ENCODE measurements at places on chromosomes 2 and 18.
A peak's percentile ranks its signal among the peaks of the same experiment; 100 is the strongest.

GRCh38 chr2:59866436-59866835 is 687.0 kb downstream of the BCL11A start:
- DNase-seq: no peak

GRCh38 chr2:55025082-55025481 is 25.2 kb downstream of the RTN4 start:
- no peak for DNase-seq

DNA sequence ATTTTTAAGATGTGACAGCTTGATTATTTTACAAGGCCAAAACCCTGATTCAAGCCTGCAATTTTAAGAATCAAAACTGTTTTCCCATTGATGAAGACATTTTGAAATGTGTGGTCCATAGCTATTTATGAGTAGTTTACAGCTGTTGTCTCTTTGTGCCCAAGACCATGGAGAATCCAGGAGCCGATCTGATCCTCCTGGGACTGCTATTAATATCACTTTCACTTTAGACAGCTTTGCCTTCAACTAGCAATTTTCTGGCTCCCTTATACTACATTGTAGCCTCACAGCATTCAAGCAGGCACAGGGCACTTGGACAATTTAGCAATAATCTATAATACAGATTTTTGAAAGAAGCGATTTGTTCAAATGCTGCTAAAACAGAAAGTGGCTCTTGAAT is 172.9 kb downstream of the SLC8A1 start:
- DNase-seq: no peak

DNA sequence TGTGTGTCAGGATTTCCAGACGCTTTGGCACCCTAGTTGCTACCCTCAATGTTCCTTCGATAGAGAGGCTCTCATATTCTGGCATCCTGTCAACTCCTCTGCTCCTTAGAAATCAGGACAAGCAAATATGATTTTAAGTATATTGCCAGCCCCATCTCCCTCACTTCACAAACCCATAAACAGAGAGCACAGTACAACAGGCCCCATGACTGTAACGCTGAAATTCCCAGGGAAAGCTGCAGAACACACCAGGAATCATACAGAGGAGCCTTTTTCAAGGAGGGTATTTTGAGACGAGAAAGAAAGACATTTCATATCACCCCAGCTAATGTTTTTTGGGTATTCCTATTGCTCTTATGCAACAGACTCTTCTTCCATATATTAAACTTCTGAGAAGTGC is 162.9 kb downstream of the NAPG start:
- no peak for DNase-seq

- DNase-seq: peak; percentile 35
These were observed 15.5 kb upstream of the DUSP19 start for GRCh38 chr2:183063083-183063482.

- DNase-seq: no peak
These were observed 23.2 kb upstream of the TTN start for GRCh38 chr2:178830451-178830850.

DNA sequence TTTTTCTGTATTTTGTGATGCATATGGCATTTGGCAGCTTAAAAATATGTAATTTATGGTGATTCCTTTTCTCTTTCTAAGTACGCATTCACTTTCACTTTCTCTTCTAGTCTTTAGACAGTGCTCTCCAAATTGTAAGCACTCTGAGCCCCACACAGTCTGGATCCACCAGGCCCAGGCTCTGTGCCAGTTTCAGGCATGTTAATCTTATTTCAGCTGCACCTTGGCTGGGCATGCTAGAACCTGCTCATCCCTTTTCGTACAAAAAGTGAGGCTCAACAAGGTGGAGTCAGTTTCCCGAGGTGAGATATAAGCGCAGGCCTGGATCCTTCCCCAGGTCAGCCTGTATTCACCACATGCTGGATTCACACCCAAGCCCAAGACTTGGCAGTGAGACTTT is 203.9 kb downstream of the MTX2 start:
- DNase-seq: peak; percentile 20

DNA sequence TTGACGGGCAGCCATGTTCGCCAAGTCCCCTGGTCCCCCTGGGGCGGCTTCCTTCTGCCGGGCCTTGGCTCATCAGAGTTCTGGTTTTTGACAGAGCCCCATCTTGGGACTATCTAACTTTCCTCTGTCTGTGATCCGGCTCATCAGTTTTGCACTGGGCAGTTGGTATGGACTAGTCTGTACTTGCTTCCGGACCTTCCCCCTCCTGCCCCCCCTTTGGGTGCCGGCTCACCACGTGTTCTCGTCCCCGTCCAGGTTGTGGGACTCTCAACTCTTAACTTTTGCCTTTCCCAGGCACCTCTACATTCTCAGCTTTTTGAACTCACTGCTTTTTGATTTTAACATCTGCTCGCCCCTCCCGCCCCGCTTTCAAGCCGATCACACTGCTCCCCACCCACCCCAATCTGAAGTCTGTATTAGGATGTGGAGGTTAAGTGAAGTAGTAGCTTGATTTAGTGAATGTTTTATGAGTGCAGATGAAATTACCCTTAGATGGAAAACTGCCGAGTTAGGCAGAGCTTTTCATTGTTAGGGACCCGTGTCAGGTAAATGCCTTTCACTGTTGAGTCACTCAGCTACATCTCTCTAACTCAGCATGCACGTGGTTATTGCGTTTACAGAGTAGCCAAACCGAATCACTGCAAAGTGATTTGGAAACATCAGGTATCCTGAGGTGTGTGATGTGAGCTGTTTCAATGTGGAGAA is 874 bp downstream of the WDR43 start:
- DNase-seq: peak; percentile 65

DNA sequence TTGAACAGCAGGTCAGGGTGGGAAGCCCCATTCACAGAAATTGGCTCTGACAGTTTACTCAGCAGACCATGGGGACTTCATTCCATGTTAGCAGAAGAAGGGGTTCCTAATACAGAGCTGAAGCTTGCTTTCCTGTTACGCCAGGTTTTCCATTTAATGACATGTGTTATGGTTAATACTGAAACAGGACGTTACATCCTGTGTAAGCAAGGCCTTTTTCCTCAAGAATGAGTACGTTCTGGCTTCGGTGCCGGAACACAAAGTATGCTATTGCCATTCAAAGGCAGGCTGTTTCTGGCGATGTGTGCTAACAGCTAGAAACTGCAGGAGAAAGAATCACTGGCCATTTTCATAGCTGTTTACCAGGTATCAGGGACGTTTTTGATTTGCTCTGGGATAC is 190.4 kb downstream of the SNTG2 start:
- DNase-seq: no peak

GRCh38 chr2:218568190-218569037 is at the start of the genes CNOT9 and USP37:
TSS of gene CNOT9 (plus strand) at chr2:218568839. CDS start at chr2:218568955, 116 bp downstream.
TSS of gene USP37 (minus strand) at chr2:218568351. CDS start at chr2:218558653, 9,698 bp downstream.
- DNase-seq: peak; percentile 98

GRCh38 chr18:78074400-78075020 is 824.9 kb downstream of the GALR1 start:
- DNase-seq: no peak

DNA sequence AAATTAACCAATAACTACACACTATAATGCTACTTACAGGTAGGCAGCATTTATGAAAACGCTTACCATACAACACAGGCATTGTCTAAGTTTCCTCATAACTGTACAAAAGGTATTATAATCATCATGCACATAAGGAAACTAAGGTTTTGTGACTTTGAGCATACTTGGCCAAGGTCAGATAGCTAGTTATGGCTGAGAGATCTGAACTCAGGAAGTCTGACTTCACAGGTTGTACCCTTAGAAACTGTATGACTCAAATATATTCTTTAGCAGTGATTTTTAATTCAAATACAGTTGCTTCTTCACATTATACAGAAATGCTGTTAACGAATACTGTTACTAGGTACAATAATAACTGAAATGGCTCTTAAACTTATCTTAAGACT is 89.3 kb downstream of the TRIP12 start:
- DNase-seq: no peak

- DNase-seq: no peak
These were observed 153.9 kb downstream of the INSIG2 start for GRCh38 chr2:118242216-118242615.

- DNase-seq: no peak
These were observed 360.6 kb upstream of the SLC14A2 start for GRCh38 chr18:45254709-45255082.

- DNase-seq: no peak
These were observed 125.9 kb downstream of the MAIP1 start for GRCh38 chr2:200081236-200081635.

DNA sequence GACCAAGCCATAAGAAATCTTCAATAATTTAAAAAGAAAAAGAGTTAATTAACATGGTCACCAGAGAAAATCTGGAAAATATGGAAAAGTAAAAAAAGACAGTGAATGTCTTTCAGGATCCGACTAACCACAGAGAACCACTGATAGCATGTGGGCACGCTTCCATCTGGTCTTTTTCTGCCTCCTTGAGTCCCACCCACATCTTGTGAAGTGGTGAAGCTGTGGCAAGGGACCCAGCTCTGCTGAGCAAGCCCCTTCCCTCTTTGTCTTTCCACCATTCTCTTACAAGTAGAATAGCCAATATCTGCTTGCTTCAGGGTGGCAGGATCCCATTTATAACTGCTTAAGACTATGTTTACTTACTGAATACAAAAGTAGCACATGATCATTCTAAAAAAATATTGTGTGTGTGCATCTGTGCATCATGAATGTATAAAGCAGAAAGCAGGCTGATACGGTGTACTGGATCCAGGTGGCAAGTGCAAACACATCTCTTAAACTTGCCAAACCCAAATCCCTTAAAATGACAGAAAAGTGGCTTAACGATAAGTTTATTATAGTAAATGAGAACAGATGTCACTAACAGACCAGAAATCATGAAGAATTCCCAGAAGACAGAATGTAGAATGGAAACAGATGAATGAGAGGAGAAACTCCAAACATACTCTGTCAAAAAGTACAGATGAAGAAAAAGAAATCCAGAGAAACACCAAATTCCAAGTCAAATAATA is 52.3 kb downstream of the FOXI3 start:
- DNase-seq: no peak

- no peak for DNase-seq
These were observed 24.5 kb upstream of the PPP4R1 start for GRCh38 chr18:9638886-9639285.

DNA sequence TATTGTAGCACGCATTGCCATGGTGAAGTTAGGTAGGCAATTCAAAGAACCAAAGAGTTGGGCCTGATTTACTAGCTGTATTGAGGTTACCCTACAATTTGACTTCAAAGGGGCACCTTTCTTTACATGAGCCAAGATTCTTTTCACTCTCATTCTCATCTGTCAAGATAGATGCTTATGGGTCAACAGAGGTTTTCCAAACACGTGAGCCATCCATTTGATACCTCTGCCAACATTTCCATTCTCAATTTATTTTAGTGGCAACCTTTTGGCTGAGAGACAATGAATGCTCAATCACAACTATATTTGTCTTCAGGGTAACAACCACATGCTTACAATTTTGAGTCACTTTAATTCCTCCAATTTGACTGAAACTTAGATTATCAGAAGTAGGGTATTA is 370.6 kb upstream of the CDH20 start:
- DNase-seq: no peak

DNA sequence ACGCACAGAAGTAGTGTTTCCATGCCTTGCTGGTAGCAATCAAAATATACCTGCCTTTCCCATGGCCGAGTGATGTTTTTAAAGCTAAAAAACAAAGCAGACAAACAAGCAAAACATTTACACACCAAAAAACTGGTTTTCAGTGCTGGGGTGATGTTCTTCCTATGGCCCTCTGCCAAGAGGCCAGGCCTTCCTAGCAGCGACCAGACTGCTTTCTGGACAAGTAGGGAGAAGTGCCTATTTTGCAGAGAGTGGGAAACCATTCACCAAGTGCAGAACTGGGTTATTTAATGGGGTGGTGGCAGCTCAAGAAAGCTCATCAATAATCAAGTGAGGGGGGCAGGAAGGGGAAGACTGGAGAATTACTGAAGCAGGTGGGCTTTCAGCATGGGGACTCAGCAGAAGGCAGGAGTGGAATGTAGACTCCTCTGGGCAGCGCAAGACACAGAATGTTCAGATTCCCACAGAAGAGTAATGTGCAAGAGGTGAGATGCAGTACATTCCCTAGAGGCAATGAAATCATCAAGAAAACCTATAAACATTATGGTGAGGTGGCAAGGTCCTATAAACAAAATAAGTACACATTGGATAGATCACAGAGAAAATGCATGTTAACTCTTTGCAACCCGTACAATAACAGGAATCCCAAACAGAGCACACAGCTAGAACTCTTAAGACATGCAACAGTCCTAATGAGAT is 44.0 kb downstream of the CPO start:
- DNase-seq: peak; percentile 83

GRCh38 chr18:498931-499775 is 1.3 kb downstream of the COLEC12 start:
- peak; percentile 90 for DNase-seq

- no peak for DNase-seq
These were observed 655.9 kb downstream of the DSC3 start for GRCh38 chr18:30386624-30387023.

DNA sequence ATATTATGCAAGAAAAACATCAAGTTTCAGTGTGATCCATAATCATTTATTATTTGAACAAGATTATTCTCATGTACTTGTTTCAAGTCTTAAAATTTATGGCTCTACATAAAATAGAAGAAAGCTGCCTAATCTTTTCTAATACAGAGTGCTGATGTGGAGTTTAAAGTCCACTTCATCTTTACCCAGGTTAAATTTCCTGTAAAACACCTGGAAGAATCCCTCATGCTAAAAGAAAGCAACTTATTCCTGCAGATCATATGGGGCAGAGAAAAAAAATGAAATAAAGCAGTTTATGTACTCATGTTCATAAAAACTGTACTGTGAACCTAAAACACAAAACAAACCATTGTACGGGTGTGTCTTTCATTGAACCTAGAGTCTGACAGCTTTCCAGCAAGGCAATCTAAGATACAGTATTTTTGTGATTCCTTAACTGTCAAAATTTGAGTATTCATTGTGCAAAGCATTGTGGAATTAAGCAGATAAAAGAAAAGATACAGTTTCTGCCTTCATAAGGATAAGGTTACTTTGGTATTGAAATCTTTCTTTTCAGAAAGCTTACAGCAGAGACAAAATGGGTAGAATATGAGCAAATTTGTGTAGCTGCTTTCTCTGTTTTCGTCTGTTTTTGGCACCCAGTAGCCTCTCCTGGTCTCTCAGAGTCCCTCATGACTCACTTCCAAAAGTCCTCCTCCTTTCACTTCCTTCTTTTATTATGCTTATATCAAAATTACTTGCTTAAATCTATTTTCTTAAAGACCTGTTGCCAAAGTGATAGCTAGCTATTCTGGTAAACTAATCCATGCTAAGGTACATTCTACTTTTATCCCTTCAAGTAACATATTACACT is 26.9 kb upstream of the GLS start:
- DNase-seq: no peak

- DNase-seq: peak; percentile 67
These were observed 15.0 kb upstream of the TANC1 start for GRCh38 chr2:158953454-158953853.

DNA sequence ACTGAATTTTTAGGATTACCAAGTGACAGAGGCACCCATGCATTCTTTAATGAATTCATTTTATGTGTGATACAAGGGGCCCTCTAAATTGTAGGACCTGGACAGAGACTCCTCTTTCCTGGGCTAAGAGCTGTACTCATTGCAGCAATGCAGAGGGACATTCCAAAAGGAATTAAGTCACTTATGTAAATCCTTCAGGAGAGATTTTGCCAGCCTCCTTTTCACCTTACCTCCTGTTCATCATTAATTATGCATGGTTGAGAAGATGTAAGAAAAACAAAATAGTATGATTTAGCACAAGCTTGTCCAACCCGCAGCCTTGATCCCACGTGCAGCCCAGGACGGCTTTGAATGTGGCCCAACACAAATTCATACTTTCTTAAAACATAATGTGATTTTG is 84.5 kb upstream of the TANK start:
- DNase-seq: no peak

GRCh38 chr2:20942646-20943125 is 101.2 kb downstream of the APOB start:
- DNase-seq: no peak

- no peak for DNase-seq
These were observed 37.8 kb upstream of the RMDN2 start for GRCh38 chr2:37887286-37887685.
